Activated CD4-positive, alpha-beta memory T cell treated with anti-CD3 and anti-CD28 coated beads for 36 hours (primary cell): ENCODE measurements at places on chromosomes 5 and 9.

DNA sequence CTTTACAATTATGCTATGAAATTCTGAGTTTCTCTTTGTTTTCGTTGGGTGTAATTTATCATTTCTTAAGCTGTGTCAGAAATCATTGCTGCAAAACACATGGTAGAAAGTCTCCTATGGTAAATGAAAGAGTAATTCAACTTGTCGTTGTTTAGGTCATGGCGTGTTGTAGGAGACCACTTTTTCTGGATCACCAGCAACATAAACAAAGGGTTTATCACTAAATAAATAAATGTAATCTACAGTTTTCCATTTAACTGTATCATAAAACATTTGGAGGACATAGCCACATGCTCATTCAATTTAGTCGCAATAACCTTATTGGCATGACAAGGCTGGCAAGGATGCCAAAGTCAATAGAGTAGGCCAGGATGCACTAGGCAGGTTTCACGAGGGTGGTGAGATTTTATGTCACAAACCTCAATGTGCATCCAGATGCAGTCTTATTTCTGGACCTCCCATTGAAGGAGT lies 154.4 kb upstream of the ERCC6L2 start:
- DNase-seq: no peak

DNA sequence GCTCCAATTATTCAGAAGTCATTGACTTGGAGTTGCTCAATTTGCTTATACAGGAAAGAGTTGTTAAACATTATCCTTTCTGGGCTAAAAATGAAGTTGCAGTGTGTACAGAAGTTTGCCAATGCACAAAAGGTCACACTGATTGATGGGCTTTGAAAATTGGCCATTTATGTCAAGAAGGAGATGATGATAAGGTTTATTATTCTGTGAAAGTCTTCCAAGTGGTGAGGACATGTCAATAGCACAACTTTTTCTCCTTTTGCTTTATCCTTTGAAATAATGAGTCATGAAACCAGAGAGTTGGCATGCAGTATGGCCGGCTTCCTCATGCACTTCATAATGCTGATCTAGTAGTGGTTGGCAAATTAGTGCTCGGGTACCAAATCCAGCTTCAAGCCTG lies 848.5 kb upstream of the WWC1 start:
- DNase-seq: no peak

GRCh38 chr5:140342896-140343295 lies 3.5 kb downstream of the HBEGF start:
- DNase-seq: no peak

- no peak for DNase-seq
These were observed 171.5 kb downstream of the EFNA5 start for GRCh38 chr5:107499237-107499636.

- peak; percentile 22 for DNase-seq
These were observed 440.1 kb upstream of the ADAMTS16 start for GRCh38 chr5:4700069-4700468.

DNA sequence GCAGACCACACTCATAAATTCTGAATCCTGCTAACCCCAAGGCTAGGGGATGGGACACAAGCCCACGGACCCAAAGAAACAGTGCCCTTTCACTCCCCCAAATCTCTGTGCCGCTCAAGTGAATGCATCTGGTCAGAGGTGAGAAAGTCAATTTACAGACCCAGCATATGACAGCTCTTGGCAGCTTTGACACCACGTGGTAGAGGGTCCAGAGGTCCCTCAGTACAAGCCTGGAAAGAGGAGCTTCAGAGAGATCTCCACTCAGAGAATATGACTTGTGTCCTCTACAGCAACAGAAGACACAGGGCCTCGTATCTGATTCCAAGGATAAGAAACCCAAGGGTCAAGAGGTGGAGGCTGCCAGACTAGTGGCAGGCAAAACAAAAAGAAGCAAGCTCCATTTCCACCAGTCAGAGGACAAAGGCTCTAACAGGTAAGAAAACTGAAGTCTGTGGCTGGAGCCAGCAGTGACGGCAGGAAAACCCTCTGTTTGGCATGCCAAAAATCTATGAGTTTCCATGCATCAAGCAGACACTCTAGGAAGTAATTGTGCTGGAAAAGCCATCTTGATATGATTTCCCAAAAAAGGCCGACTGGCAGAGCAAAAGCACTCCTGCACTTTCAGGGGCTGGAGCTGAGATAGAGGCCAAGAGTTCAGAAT lies 138.7 kb downstream of the UGCG start:
- DNase-seq: no peak

DNA sequence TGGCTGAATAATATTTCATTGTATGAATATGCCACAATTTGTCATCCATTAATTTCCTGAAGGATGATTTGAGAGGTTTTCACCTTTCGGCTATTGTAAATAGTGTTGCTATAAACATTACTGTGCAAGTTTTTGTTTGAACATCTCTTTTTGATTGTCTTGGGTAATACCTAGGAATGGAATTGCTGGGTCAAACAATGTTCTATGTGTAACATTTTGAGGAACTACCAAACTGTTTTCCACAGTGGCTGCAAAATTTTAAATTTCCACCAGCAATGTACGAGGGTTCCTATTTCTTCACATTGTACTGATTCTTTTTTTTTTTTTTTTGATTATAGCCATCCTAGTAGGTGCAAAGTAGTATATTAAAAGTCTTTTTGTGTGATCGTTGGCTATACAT lies 63.8 kb upstream of the ANKH start:
- DNase-seq: no peak

DNA sequence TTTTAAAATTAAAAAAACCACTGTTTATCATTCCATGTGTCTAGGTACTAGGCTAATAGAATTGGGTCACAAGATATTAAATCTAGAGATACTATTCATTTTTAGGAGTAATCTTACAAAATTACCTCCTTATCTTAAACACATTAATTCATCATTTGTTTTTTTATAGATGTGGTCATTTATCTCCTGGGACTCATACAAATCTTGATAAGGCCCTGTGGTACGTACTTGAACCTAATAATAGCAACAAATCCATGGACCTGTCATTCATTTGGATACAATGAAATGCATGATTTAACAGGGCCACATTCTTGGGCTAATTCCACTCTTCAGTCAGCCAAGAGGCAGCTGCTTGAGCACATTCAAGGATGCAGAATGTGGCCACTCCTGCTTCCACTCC lies 66.4 kb upstream of the MARCHF11 start:
- no peak for DNase-seq

DNA sequence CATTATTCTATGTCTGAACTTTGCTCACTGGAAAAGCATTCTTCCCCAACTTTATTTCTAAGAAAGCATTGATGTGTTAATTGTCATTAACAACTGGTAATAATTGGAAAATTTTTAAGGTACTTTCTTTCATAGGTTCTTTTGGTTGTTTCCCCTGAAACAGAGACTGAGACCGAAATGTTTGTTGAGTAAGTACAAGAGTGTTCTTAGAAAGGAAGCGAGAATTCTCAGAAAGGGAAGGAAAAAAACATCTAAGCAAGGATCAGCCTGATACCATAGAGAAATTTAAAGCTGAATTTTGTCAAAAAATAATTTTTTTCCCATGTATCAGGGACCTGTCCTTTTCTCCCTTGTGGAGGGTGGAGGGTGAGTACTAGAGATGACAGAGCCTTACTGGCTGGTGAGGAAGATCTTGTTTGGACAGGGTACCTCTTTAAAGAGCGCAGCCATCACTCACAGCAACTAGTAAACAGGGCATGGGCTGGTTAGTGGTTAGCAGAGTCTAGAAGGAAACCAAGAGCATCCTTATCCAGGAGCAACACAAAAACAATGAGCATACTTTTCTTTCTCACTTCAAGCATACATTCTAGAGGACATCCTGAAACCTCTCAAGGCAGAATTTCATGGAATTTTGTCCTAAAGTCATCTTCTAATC lies 898.5 kb downstream of the DNAH5 start:
- DNase-seq: no peak

- DNase-seq: no peak
These were observed 4.4 kb downstream of the LCN9 start for GRCh38 chr9:135667463-135668001.

DNA sequence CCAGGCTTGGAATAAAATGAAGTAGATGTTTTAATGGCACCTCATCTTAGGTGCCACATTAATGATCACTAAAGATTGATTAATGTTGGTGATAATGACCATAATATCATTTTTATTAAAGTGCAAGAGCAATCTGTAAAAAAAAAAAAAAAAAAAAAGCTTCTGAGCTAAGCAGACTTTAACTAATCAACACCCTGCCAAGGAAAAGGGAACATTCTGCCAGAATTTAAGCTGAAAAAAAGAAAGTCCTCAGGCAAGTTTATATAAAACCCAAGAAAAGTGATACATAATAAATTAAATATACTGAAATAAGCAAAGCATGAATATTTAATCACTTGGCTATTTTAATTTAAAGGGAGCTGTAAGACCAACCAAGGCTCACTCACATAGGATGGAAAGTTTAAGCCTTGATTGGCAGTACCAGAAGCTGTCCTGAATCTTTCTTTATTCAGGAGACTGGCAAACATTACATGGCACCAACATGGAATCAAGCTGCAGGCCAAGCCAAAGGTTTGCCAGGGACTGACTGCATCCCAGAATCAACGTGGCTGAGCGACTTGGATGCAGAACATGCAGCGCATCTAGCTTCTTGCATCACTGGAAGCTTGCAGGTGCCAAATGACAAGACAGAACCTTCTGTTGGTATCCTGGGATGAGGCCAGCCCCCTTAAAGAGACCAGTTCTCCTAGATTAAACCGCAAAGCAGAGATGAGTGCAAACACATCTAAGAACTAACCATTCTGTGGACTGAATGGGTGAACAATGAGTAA lies 413.6 kb downstream of the ENC1 start:
- no peak for DNase-seq

- DNase-seq: no peak
These were observed 644 bp downstream of the IER5L start for GRCh38 chr9:129177443-129177790.

GRCh38 chr5:40483316-40483715 lies 196.4 kb upstream of the PTGER4 start:
- DNase-seq: no peak

GRCh38 chr5:119527351-119527750 lies 75.1 kb downstream of the HSD17B4 start:
- no peak for DNase-seq

DNA sequence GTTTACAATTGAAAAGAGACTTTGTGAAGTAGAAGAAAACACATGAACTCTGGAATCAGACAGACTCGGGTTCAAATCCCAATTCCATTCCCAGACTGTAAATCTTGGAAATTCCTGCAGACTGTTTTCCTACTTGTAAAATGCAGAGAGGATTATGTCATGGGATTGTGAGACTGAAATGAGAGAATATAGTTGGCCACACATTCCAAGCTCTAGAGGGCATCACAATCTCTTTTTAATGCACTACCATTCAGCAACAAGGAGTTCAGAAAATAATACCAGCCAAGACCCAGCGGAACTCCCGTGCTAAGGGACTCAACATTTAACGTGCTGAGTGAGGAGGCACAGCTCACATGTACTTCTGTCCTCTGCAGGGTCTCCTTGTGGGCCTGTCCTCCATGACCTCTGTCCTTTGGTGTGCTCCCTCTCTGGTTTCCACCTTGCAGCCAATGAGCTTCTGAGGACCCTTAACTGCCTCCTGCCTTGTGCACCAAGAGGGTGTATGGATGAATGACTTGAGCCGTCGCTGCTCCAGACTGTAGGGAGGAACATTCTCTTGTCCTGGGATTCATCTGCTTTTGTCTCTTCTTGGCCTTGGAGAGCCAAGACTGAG lies 263.5 kb downstream of the NTRK2 start:
- DNase-seq: no peak

DNA sequence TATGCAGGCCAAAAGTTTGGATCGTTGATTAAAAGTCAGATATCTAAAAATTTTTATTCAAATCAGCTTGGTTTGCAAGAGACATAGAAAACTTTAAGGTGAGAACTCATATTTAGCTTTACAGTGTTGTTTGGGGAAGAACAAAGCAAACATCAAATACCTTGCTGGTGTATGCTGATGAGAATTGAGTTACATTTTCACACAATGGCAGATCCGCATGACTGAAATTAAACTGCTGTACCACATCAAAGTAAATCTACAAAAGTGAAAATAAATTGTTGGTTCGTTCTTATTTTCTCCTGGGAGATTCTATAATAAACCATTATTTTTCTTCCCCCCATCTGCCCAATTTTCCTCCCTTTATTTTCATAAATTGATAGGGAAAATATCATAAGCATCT lies 198.2 kb upstream of the PCSK5 start:
- DNase-seq: no peak

DNA sequence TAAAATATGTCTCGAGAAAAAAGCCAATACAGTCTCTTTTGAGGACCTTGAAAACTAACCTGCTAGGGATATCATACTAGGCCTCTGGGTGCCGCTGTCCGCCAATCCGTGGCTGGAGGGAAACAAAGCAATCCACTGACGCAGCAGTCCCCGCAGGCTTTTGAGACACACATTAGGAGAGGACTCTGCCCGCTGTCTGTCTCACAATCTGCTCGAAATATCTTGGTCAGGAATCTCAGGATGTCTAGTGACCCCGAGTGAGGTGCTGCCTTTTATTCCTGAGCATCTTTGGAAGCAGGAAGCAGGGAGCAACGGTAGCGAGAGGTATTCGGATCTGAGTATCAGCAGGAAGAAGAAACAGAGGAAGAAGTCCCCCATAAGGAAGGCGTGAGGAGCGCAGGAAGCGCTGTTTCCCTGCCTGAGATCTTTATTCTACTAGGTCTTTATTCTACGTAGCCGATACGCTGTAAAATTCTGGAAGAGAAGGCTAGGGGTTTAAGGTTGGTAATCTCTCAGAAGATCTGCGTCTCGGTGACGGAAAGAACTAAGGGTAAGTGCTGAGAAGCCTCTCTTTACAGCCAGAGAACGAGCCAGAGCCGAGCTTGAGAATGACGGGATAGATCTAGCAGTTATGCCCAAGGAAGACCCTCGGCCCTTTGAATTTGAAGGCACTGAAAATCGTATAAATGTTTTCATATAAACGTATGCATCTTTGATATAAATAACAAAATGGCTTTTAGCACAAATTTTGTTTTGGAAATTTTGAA lies 4.0 kb upstream of the PCDHGA1 start:
- DNase-seq: peak; percentile 82

GRCh38 chr5:114437936-114438335 lies 76.1 kb downstream of the KCNN2 start:
- no peak for DNase-seq

DNA sequence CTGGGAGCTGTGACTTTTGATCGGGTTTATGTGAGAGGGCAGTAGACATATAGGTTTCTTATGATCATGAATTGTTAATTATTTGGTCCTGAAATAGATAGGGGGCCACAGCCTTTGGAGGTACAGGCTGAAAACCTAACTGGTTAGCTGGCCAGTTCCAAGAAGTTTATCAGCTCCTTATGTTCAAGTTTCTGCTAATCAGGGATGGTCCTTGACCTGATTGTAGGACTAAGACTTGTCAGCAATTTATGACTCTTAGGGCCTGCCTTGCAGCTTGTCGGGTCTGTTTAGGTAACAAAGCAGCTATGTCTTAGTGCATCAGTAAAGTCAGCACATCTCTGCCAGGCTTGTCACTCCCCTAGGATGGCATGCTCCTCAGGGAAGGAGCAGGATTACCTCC lies 151.8 kb upstream of the RUSC2 start:
- no peak for DNase-seq

GRCh38 chr9:73216100-73216499 lies 64.4 kb downstream of the ANXA1 start:
- DNase-seq: no peak

GRCh38 chr5:14757850-14758249 lies 93.3 kb downstream of the OTULIN start:
- DNase-seq: no peak
